A549 treated with ZK216348 at 1 μM for 4 hours (cell line): ENCODE measurements at places on chromosomes 7 and 10. TPM values are rescaled to one million over a fixed set of nuclear protein-coding genes. Genes with fewer than 3 reads are reported as not detected.

The CALML3 gene
- not detected in 5 replicates for total RNA-seq

The ACTA2 gene
- total RNA-seq, result 14.5 to 24.1 TPM (median 17.5 TPM) in 5 replicates

The PALD1 gene
- total RNA-seq, result 4.2 to 8.5 TPM (median 7.4 TPM) in 5 replicates

The CNNM1 gene
- 18.8 to 27.2 TPM (median 21.9 TPM) in 5 replicates for total RNA-seq

The OR2A5 gene
- not detected in 5 replicates for total RNA-seq

The GIMAP8 gene
- 0.06 TPM in 1 of 5 replicates, not detected in the others for total RNA-seq

The SFXN4 gene
- total RNA-seq, result 45.1 to 50.9 TPM (median 49.1 TPM) in 5 replicates

The TECPR1 gene
- total RNA-seq, result 3.5 to 12.3 TPM (median 7.6 TPM) in 5 replicates

The FGFR2 gene
- 0.31 to 0.68 TPM (median 0.45 TPM) in 5 replicates for total RNA-seq

The KCNH2 gene
- total RNA-seq, result 0.71 to 1.2 TPM (median 0.98 TPM) in 5 replicates

The SHTN1 gene
- total RNA-seq, result 19.4 to 30.8 TPM (median 27.9 TPM) in 5 replicates

The LRRD1 gene
- not detected in 5 replicates for total RNA-seq

The SORCS1 gene
- not detected in 5 replicates for total RNA-seq

The NUTM2B gene
- total RNA-seq, result 0.37 to 0.55 TPM (median 0.52 TPM) in 4 of 5 replicates, not detected in the other

The HYCC1 gene
- total RNA-seq, result 12.2 to 25.2 TPM (median 18.7 TPM) in 5 replicates

The TMED4 gene
- total RNA-seq, result 45.1 to 53.6 TPM (median 52.5 TPM) in 5 replicates

The SAP25 gene
- 0.35 to 1.8 TPM (median 0.64 TPM) in 5 replicates for total RNA-seq

The PDGFA gene
- total RNA-seq, result 27.8 to 37.6 TPM (median 31.2 TPM) in 5 replicates

The GRM8 gene
- total RNA-seq, result 0.13 TPM in 1 of 5 replicates, not detected in the others

The MBL2 gene
- not detected in 5 replicates for total RNA-seq

The CHAT gene
- total RNA-seq, result not detected in 5 replicates

The ICA1 gene
- 1.0 to 3.1 TPM (median 2.1 TPM) in 5 replicates for total RNA-seq

The GBX1 gene
- total RNA-seq, result 0.23 TPM in 1 of 5 replicates, not detected in the others

The CTAGE4 gene
- total RNA-seq, result not detected in 5 replicates

The ATOH7 gene
- 0.18 to 0.31 TPM (median 0.22 TPM) in 5 replicates for total RNA-seq

The OR2AE1 gene
- total RNA-seq, result not detected in 5 replicates

The SOSTDC1 gene
- total RNA-seq, result not detected in 5 replicates

The EMX2 gene
- total RNA-seq, result not detected in 5 replicates

The FAM13C gene
- total RNA-seq, result not detected in 5 replicates

The KLF14 gene
- total RNA-seq, result not detected in 5 replicates

The MEIG1 gene
- 1.00 to 1.4 TPM (median 1.2 TPM) in 3 of 5 replicates, not detected in the others for total RNA-seq

The SSBP1 gene
- 253 to 392 TPM (median 278 TPM) in 5 replicates for total RNA-seq

The DDIT4 gene
- 184 to 316 TPM (median 293 TPM) in 5 replicates for total RNA-seq

The SEMA4G gene
- 7.1 to 10.2 TPM (median 7.7 TPM) in 5 replicates for total RNA-seq

The ZPBP gene
- not detected in 5 replicates for total RNA-seq

The PRSS37 gene
- total RNA-seq, result not detected in 5 replicates

The SPDYE6 gene
- total RNA-seq, result not detected in 5 replicates

The TMEM184A gene
- total RNA-seq, result 6.8 to 14.2 TPM (median 11.3 TPM) in 5 replicates

The CLCN1 gene
- total RNA-seq, result 0.06 to 0.08 TPM in 2 of 5 replicates, not detected in the others

The FAM25G gene
- 3.8 TPM in 1 of 5 replicates, not detected in the others for total RNA-seq

The GPR22 gene
- total RNA-seq, result not detected in 5 replicates

The CTBP2 gene
- 92.5 to 119 TPM (median 112 TPM) in 5 replicates for total RNA-seq
